ENCODE measurements at places on chromosomes 2 and 18.

GRCh38 chr18:74760436-74760835, 162.8 kb downstream of the ZNF407 start:
- no peak for DNase-seq

GRCh38 chr2:117502121-117502520, 312.4 kb upstream of the DDX18 start:
- no peak for DNase-seq

DNA sequence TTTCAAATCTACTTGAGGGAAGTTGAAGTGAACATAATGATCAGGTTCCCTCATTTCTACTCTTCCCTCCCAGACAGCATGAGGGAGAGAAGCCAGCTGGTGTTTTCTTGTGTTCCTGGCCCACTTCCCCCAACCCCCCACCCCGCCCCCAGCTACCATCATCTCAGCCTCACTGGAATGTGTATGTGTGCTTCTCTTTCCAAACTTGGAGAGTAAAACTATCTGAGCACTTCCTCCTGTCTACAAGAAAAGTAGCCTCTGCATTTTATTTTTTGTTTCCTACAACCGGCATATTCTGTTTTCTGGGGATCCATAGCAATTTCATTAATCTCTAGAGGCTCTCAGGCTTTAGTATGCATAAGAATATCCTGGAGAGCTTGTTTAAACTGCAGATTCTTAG, 53.6 kb upstream of the GRHL1 start:
- no peak for DNase-seq

DNA sequence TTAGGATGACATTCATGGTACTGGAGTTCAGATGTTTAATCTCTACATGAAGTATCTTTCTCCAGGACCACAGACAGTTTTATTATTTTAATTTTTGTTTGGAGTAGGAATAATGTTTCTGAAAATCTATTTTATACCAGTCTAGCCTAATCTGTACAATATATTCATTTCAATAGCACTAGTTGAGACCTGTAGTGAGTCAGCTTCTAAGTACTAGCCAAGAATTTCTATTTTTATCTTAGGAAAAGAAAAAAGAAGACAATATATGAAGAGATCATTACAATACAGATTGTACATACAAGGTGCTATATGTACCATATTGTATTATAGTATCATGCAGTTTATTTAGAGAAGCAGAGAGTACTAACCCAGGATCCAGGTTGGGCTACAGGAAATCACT, 826.9 kb upstream of the PIK3C3 start:
- no peak for DNase-seq

- no peak for DNase-seq
Observed at GRCh38 chr2:11404376-11405073, 60.1 kb upstream of the ROCK2 start.

DNA sequence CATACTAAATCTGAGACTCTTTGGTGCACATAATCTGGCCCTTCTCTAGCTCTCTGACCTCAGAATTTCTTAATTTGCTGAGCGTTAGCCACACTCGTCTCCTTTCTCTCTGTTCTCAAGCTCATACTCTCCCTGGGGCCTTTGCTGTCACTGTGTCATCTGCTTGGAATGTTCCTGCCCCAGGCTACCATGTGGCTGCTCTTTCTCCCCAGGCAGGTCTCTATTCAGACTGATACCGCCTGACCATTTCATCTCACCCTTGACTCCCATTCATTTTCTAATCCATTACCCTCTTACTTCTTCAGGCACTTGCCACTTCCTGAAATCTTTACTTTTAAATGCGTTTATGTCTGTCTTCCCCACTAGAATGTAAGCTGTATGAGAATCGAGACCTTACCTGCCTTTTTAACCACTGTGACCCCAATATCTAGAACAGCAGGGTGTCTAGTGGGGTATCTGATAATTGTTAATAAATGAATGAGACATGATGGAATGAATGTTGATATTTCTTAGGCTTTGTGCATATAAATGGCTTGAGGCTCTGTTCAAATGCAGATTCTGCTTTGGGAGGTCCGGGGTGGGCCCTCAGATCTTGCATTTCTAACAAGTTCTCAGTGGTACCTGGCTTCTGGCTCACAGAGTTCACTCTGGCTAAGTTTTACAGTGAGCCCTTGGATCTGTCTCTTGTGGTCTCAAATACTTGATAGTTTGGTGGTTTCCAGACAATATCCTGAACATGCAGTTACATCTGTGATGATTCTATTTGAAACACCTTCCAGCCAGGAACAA, 89.9 kb upstream of the EPC2 start:
- DNase-seq, result no peak

- DNase-seq, result no peak
Observed at GRCh38 chr2:96273763-96274162, 7.7 kb downstream of the CIAO1 start.

DNA sequence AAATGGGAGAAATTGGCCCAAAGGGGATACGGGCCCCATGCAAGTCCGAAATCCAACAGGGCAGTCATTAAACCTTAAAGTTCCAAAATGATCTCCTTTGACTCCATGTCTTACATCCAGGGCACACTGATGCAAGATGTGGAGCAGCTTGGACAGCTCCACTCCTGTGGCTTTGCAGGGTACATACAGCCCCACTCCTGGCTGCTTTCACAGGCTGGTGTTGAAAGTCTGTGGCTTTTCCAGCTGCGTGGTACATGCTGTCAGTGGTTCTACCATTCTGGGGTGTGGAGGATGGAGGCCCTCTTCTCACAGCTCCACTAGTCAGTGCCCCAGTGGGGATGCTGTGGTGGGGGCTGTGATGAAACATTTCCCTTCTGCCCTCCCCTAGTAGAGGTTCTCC, 8.6 kb upstream of the TMX3 start:
- no peak for DNase-seq

DNA sequence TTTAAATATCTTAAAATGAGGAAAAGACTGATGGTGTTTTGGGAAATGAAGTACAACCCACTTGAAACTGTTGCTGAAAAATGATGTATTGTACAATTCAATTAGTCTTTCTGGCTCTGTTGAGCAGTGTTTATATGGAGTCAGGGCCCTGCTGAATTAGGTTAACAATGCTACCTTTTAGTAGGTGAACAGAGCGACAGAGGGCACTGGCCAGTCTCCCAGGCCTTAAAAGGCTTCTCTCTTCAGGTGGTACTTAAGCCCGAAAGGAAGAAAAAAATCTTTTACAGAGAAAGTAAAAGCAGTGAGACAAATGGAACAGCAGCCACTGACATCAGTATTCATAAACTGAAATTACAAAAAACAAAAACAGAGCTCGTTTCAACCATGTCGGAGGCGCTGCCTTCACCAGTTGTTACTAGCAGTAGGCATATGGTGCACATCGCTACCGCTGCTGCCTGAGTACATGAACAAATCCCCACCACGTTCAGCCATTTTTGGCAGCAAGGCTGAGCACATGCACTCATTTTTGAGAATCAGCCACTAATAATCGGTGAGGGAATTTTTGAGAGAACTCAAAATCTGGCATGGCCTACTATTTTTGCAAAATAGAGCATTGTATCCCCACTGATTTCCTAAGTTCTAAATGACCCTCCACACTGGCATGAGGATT, 91.8 kb downstream of the PLEKHM3 start:
- DNase-seq, result no peak

DNA sequence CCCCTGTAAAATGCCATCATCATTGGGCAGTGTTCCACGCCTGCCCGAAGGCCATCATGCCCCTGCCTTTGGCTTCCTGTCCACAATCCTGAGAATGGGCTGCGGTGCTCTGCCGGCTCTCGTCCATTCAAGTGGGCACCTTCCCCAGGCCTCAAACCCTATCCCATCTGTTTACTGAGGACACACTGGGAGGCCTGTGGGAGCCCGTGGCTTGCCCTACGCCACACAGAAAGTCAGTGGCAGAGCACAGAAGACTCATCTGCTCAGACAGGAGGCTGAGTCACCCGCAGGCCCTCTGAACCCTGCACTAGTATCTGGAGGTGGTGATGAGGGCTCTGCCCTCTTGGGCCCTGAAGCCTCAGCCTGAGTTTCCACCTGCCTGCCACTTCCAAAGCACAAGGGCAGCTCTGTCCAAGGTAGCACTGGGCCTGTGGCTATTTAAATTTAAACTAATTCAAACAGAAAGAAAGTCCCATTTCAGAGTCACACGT, 19.1 kb upstream of the ANKRD53 start:
- no peak for DNase-seq

DNA sequence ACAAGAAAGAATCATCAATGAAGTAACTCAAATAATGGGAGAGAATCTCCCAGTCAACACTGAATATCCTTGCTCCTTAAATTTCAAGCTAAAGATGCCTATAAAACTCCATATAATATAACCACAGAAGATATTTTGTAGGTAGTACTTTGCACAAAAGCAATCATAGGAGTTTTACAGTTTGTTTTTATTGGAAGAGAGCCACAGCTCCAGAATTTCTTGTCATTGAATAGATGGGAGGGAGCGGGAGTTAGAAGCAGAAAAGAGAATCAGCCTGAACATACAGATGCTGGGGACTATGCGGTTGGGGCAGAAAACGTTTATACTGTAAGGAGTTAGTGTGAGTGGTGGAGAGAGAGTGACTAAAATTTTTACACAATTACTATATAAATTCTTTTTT, 18.3 kb upstream of the SMAD4 start:
- no peak for DNase-seq

DNA sequence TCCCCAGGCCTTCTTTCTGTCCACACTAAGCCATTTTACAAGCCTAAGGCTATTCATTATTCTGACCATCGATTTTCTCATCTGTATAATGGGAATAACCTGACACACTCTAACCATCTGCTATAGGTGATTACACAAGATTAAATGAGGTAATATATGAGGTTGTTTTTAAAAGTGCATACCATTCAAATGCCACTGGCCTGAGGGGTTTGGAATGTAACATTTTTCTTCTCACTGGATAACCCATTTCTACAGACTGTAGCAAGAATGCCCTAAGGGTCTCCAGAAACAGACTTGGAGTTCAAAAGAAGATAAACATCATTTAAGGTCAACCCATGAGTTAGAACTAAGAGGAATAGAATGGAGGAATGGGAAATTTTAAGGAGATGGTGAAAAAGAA, 111.7 kb upstream of the SETBP1 start:
- DNase-seq, result no peak

- DNase-seq, result no peak
Observed at GRCh38 chr2:207879536-207879935, 109.8 kb upstream of the FZD5 start.

- no peak for DNase-seq
Observed at GRCh38 chr2:132633635-132634034, 36.4 kb downstream of the LYPD1 start.

GRCh38 chr18:39589496-39589895, 2023.9 kb upstream of the CELF4 start:
- no peak for DNase-seq

- DNase-seq, result no peak
Observed at GRCh38 chr2:101135412-101136296, 15.5 kb downstream of the TBC1D8 start.

DNA sequence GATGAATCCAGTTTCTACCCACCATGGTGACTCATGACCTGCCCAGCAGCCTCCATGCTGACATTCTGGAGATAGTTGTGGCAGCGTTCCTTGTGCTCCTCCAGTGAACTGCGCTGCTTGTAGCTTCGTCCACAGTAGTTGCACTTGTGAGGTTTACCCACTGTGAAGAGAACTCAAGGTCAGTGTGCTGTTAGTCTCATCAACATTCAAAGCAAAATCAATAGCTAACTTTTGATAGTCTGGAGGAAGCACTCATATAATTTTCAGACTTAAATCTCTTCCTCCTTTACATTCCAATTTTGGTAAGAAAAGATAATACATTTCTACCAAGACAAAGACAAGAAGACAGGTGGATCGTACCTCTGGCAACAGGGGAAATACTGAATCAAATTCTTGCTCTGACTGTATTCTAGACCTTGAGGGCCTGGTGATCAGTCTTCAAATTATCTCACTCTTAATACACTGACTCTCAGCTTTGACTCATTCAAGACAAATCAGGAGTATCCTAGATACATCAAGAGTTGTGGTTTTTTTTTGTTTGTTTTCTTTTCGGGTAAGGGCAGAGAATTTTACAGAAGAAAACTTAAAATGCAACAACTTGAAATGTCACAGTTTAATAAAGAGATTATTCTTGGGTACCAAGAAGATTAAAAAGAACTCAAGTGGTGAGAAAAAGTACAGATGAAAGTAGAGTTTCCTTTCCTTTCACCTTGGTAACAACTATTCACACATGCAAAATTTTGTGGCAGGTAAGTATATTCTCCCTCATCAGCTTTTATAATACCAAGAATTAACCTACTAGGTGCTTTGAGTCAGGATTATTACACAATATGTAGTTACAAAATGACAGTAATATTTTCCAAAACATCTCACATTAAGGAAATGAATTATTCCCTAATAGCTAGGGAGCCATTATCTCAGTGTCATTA, 129.2 kb downstream of the IKZF2 start:
- DNase-seq, result no peak

DNA sequence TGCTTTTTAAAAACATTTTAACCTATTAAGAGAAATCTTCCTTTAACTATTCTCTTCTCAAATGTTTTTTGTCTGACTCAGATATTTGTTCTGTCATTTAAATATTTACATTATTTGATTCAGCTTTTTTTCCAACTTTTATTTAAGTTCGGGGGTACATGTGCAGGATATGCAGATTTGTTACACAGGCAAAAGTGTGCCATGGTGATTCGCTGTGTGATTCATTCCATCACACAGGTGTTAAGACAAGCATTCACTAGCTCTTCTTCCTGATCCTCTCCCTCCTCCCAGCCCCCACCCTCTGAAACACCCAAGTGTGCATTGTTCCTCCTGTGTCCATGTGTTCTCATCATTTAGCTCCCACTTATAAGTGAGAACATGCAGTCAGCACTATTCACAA, 19.4 kb downstream of the SP100 start:
- no peak for DNase-seq

GRCh38 chr2:7900593-7900992, 781.3 kb upstream of the ID2 start:
- no peak for DNase-seq

DNA sequence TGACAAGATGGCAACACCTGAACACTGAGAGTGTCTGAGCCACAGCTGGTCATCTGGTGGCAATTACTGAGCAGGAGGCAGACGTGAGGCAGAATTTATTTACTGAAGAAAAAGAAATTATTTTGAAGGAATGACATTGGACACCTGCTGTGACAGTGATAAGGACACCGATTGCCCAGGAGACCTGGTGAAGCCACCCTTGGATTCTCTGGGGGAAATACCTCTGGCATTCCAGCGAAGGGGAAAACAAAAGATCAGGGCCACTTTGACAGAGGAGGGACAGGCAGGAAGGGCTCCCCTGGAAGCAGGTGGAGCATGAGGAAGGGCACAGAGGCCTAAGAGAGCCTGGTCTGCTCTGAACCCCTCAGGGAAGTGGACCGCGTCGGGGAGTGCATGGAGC, 85.4 kb upstream of the ALPP start:
- DNase-seq, result no peak

- DNase-seq, result no peak
Observed at GRCh38 chr18:72181241-72181764, 362.8 kb downstream of the CBLN2 start.

- DNase-seq, result no peak
Observed at GRCh38 chr2:33384599-33384961, 91.9 kb upstream of the RASGRP3 start.

DNA sequence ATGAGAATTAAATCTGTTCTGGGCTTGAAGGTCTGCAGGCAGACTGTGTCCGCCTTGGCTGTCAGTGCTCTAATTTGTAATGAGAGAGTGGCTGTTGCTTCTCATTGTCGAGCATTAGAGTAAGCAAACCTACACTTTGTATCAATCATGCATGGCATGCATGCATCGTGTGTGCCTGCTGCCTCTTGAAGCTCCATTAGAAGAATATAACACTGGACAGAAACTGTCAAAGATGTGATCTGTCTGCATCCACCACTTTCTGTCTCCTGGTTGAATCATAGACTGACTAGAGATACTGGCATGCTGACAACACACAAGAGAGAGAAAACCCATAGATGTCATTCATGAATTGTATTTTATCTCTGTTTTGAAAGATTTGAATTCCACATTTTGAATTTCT, 275.0 kb upstream of the NXPH2 start:
- DNase-seq, result no peak

All from cerebellar nuclear complex (tissue), 1 donor.